ENCODE measurements at places on chromosomes 12 and 14.

GRCh38 chr12:123928274-123928865, 44.3 kb downstream of the CCDC92 start:
- no peak for DNase-seq

DNA sequence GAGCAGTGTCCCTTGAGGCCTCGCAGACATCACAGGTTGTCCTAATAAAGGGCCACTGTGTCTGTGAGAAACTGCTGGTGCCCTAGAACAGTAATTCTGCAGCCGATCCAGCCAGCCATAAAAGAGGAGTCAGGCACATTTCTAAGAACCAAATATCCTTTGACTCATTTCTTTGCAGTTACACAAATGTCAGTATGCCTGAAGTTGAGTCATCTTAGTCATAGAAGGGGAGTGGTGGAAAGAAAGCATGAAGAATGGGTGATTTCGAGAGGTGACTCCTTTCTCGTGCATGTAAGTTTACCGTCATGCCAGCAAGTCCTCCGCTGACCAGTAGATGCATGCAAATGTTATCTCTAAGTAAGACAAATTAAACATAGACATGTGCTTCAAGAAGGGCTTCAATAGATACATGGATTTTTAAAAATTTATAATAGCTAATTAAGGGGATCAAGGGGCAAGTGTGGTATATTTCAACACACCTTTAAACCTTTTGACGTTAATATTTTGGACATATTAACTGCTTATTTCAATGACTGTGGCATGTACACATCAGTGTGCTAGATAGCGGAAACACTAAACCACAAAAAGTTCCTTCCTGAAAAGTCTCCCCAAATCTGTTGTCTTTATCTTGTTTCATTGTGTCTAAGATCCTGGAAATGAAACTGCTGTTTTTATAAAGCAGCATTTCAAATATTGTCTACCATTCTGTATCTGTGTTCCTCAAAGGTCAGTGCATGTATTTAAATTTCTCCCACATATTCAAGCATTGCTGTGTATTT, 497.4 kb downstream of the NPAS3 start:
- DNase-seq, result no peak

DNA sequence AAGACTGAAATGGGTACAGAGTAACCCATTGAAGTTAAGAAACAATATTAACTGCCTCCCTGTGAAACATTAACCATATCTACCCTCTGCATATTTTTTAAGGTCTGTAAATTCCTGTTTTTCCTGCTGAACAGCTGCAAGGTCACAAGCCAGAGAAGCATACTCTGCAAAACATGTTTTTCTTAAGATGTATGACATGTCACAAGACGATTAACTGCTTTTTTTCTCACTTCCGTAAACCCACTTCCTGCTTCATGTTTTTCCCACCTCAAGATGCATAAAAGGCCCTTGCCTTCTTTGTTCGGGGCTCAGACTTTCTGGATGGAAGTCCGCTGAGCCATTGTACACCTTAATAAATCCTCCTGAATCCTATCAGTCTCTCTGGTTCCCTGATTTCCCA, 504.7 kb upstream of the MIS18BP1 start:
- DNase-seq, result no peak

DNA sequence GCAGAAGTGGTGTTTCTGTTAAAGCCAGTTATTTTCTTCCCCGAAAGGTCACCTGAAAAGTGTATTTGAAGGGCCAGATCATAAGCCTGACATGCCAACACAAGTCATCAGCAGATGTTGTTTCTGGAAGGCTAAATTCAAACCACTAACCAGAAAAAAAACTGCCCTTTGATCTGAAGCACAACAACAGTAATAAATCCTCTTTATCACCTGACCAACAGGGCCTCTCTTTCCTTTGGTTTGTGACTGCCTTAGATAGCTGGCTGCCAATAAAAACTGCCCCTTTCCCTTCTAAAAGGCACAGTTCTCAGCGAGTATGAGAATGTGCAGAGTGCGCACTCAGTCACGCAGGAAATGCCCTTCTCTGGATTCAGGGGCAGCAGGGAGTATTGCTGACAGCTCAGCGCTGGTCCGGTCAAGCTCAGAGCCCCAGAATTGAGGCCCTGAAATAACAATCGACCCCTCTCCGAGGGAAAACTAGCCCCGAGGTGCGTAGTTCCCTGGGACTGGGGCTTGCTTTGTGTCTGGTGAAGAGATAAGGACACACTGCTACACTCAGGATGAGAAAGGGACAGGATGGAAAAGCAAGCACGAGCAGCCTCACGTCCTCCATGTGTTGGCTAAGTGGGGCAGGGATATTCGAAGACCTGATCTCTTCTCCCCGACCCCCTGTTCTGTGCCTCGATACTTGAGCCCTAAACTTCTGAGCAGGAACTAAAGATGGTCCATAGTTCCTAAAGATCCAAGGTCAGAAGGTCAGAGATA, 184.2 kb upstream of the GZMB start:
- no peak for DNase-seq

GRCh38 chr12:104507672-104508071, 50.9 kb downstream of the CHST11 start:
- no peak for DNase-seq

- no peak for DNase-seq
Measured at GRCh38 chr12:125330645-125331341, 265.6 kb downstream of the AACS start.

DNA sequence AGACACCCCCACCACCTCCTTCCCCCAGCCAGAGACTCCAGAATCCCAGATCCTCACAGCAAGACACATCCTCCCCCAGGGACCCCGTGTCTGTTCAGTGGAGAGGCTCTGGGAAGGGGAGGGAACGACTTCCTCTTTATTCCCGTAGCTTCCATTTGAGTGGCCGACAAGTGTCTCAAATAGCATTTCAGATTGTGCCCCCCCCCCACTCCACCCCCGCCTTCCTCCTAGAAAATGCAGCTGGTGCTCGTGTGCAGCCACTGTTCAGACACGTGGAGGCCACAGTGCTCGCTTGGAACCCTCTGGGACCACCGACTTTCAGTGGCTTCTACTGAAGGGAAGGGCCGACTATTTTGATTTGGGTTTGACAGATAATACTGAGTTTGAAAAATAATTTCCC, 14.3 kb downstream of the PPP2R5C start:
- DNase-seq, result no peak
